ENCODE measurements at places on chromosomes 13 and 19.

GRCh38 chr13:20473888-20474287 is 51.8 kb downstream of the CRYL1 start:
- DNase-seq, result no peak

- no peak for DNase-seq
Observed at GRCh38 chr13:39148513-39148961, 110.3 kb downstream of the NHLRC3 start.

- DNase-seq, result no peak
Observed at GRCh38 chr13:27449081-27449603, 1.2 kb downstream of the MTIF3 start.

GRCh38 chr13:47120282-47120681 is 223.4 kb upstream of the HTR2A start:
- DNase-seq, result no peak

GRCh38 chr13:40313269-40314200 is 352.9 kb downstream of the FOXO1 start:
- DNase-seq, result no peak

DNA sequence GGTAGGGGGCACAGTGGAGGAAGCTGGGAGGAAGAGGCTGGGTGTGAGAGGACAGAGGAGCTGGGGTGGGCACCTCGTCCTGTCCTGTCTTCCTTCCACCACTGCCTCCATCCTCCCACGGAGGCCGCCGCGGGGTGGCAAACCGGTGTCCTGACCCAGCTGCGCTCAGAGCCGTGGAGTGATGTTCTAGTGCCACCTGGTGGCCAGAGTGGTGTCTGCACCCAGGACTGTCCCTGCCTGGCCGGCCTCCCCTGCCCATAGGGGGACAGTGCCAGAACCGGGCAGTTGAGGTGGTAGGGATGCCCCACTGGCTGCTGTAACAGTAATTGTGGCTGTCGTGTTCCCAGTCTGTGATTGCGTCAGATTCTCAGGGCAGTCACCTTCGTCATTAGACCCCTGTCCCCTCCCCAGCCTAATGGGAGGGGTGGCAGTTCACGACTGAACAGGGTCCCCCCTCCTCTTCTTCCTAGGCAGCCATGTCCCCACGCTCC is 11.1 kb upstream of the ARRDC2 start:
- DNase-seq, result no peak

- no peak for DNase-seq
Observed at GRCh38 chr19:14769201-14769600, 9.2 kb downstream of the ADGRE2 start.

GRCh38 chr13:33875618-33876401 is 57.9 kb downstream of the RFC3 start:
- no peak for DNase-seq

DNA sequence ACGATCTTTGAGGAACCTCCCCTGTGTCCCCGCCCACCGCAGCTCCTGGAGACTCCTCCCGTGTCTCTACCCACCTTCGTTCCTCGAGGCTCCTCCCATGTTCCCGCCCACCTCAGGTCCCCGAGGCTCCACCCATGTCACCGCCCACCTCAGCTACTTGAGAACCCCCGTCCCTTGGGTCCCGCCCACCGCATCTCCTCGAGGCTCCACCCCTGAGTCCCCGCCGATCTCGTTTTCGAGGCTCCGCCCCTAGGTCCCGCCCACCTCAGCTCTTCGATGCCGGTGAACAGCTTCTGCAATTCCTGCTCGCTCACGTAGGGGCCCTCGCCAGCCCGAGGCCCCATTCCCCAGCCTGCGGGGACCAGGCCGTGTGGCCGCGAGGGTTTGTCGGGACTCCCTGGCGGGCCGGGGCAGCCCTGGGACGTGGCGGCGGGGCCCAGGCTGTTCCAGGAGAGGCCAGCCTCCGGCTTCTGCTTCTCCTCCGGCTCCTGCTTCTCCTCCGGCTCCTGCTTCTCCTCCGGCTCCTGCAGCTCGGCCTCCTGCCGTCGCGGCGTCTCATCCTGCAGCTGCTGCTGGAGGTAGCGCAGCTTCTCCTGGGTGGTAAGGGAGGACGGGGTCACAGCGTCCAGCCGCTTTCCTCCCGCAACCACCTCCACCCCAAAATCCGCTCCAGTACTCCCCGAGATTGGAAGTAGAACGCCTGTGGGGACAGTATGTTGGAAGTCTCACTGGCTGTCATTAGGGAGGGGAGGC is 16.7 kb downstream of the TSKS start:
- no peak for DNase-seq

GRCh38 chr19:33221638-33222037 is 4.0 kb downstream of the SLC7A10 start:
- DNase-seq, result no peak

DNA sequence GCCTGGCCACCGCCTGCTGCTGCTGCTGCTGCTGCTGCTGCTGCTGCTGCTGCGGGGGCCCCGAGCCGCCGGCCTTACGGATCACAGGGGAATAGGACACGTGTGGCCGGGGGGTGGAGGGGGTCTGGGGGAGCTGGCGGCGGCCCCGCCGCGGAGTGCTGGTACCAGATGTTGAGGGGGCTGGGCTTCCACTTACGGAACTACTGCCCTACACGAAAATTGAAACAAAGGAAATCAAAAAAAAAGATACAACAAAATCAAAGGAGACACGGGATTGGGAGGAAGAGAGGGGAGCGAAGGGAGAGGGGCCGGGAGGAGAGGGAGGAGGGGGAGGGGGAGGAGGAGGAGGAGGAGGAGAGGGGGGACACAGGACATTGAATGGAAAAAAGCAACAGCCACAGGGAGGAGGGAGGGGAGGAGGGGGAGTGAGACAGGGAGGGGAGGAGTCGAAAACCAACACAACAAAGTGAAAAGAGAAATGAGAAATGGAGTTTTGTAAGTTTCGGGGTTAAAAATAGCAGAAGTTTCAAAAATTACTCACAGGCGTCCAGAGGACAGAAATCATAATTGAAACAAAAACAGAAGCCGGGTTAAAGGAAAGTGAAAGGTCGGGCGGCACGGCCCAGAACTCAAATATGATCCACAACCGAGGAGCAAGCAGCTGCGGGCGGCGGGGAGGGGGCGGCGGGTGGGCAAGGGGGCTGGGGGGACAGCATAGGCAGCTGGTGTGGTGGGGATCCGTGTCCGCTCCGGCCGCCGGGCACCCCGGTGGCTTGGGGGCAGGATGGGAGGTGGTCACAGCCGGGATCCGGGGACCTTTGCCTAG is 57.8 kb downstream of the IER2 start:
- DNase-seq, result no peak

DNA sequence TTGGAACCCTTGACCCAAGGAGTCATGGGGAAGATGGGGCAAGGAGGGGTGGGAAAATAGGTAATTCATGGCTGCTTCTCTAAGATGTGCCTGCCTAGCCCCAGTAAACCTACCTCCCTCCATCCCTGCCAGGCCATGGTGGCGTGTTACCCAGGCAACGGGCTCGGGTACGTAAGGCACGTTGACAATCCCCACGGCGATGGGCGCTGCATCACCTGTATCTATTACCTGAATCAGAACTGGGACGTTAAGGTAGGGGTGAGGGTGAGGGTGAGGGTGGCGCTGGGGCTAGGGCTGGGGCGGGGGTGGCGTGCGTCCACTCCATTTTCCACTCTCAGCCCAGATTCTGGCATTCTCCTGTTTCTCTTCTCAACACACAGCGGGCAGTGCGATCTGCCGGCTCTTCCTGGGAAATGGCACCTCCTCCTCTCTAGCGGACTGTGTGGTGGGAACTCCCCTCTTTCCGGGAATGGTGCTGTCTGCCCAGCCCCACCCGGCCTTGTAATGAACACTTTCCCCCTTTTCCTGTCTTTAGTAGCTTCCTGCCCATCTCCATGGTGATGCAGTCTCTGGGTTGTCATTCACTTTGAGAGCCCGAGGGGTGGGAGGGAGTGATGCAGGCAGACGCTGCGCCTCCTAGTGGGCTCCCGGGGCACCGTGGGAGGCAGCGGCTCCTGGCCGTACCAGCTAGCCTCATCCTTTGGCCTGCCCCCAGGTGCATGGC is 7.6 kb downstream of the EGLN2 start:
- peak; percentile 90 for DNase-seq

DNA sequence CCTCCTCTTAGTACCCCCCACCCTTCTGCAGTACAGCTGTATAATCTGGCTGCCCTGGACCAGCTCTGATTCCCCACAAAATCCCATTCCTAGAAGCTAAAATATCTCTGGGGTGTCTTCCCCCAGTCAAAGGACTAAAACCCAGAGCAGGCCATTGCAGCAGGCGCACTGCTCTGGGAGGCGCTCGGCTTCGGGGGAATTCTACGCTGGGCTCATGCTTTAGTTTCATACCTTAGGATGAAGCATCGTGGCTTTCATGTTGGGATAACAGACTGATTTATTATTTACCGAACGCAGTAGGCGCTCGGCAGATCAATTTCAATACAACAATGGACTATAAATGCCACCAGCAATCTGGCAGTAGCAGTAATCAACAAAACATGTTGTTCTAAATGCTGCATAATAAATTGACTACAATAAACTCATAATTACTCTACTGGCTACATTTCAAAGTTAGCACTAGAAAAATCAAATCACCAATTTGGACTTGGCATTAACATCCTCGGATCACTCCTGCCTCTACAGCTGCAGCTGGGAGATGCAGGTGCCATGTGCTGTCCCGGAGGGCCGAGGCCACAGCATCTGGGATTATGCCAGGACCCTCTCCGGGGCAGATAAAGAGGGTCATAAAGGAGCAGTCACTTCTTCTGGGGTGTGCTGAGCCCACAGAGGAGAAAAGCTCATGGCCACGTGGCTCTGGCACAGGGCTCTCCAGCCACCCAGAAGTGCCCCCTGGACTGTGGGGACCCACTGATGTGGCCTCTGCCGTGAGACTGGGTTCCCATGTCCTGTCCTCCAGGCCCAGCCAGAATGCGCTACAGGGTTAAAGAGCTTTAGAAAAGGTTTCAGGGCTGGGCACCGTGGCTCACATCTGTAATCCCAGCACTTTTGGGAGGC is 35.3 kb downstream of the CEBPG start:
- no peak for DNase-seq

GRCh38 chr19:45973553-45974338 is at the start of gene NOVA2:
TSS of gene NOVA2 (minus strand) at chr19:45973865. CDS start at chr19:45973351, 514 bp downstream.
- peak; percentile 78 for DNase-seq
